ENCODE measurements at places on chromosomes 12 and 14.

GRCh38 chr12:64009321-64010068 lies 165.0 kb downstream of the SRGAP1 start:
- DNase-seq = no peak

DNA sequence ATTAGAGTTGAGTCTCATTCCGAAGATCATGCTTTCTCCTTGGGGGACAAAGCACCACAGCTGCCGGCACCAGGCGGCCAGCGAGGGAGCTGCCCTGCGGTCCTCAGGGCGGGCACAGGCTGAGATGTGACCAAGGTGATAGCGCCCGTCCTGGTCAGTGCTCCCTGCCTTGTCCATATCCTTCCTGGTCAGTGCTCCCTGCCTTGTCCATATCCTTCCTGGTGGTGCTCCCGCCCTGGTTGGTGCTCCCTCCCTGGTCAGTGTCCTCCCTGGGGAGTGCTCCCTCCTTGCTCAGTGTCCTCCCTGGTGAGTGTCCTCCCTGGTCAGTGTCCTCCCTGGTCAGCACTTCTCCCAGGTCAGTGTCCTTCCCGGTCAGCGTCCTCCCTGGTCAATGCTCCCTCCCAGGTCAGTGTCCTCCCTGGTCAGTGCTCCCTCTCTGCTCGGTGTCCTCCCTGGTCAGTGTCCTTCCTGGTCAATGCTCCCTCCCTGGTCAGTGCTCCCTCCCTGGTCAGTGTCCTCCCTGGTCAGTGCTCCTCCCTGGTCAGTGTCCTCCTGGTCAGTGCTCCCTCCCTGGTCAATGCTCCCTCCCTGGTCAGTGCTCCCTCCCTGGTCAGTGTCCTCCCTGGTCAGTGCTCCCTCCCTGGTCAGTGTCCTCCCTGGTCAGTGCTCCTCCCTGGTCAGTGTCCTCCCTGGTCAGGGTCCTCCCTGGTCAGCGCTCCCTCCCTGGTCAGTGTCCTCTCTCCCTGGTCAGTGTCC lies 92.2 kb downstream of the ADGRD1 start:
- no peak for DNase-seq

GRCh38 chr12:91874086-91874865 lies 271.4 kb downstream of the BTG1 start:
- no peak for DNase-seq

GRCh38 chr14:100155756-100156616 lies 3.5 kb downstream of the DEGS2 start:
- no peak for DNase-seq

GRCh38 chr14:22509036-22509709 lies 79.9 kb downstream of the DAD1 start:
- no peak for DNase-seq

DNA sequence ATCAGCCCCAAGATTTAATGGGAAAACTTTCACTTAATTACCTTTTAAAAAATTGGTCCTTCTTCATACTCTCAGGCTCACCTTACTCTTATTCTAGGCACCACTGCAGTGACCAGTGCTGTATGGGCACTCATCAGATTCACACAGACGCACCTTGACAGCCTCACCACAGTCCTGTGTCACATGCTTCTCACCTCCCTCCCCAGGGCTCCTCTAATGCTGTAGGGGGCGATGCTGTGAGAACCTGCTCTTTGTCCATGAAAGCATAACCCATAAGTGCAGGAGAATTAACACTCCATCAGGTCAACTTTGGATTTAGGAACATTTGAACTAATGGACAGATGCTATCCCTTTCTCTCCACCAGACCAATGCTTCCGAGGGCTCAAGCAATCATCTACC lies 13.9 kb upstream of the PPP4R3A start:
- no peak for DNase-seq

DNA sequence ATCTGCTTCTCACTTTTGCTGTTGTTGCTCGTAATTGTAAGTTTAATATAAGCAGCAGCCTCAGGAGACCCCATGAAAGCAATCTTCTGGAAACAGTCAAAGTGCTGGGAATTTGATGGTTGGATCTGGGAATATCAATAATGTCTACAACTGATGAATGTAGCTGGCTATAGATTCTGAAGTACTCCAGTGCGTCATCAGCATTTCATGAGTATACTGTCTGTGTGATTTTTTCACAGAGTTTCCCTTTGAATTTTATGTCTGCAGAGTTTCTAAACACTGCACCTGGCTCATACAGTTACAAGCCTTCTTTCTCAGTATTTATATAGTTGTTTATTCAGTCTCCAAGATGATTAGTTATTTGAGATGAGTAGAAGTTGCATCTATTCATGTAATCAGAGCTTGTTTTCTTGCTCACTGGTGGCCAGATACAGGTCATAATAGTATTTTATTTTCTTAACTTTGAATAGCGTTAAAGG lies 222.3 kb downstream of the RAD51B start:
- DNase-seq = peak; percentile 82

DNA sequence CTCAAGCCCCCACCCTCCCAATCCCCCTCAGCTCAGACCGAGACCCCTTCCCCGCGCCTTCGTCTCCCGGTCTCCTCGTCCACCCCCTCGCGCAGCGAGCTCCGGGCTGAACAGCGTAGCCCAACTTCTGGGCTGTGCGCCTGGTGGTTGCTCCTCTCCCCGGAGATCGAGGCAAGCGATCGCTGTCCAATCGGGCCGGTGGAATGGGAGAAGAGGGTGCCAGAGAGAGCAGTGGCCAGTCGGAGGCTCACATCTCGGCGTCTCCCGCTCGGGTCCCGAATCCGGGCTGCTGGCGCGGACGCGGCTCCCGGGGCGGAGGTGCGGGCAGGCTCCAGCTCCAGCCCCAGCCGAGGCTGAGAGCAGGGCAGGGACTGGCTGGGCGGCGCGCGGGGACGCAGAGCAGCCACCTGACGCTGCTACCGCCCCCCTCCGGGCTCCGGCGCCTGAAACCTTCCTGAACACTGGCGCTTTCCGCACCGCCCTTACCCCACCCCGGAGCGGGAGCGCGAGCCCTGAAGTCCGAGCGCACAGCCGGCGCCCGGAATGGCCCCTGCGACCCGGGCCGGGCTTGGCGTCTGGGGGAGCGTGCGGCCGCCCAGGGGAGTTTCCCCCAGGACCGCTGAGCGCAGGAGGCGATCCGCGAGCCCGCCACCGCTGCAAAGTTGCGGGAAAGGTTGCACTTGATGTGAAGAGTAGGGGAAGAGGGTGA lies 508 bp upstream of the KCNH5 start:
- peak; percentile 28 for DNase-seq

DNA sequence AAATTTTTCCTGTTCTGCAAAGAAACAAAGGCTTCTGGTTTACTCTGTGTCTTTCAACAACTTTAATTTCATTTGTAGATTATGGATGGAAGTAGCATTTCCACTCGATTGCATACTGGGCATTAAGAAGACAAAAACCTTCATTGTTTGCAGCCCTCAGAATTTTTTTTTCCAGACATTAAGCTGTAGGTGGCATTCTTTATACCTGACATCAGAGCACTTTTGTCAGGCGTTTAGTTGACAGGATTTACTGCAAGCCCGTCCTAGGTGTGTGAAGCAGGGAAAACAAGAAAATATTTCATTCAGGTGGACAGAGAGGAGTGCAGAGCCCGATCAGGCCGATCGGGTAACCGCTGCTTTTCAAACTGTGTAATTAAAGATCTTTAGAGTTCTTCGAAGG lies 107.5 kb downstream of the TMEM260 start:
- no peak for DNase-seq

GRCh38 chr12:54008260-54008552 lies 579 bp upstream of the HOXC8 start:
- DNase-seq = no peak

- DNase-seq = no peak
These were observed at the start of gene LPAR5 for GRCh38 chr12:6635856-6636531. LPAR5 (minus strand) TSS chr12:6635959; CDS start chr12:6621248, 14,711 bp downstream.

GRCh38 chr12:666766-667308 lies 3.6 kb upstream of the NINJ2 start:
- DNase-seq = no peak

GRCh38 chr12:42735861-42736361 lies 146.4 kb upstream of the PRICKLE1 start:
- DNase-seq = peak; percentile 82

- no peak for DNase-seq
These were observed 19.4 kb downstream of the NAV3 start for GRCh38 chr12:77850129-77850528.

DNA sequence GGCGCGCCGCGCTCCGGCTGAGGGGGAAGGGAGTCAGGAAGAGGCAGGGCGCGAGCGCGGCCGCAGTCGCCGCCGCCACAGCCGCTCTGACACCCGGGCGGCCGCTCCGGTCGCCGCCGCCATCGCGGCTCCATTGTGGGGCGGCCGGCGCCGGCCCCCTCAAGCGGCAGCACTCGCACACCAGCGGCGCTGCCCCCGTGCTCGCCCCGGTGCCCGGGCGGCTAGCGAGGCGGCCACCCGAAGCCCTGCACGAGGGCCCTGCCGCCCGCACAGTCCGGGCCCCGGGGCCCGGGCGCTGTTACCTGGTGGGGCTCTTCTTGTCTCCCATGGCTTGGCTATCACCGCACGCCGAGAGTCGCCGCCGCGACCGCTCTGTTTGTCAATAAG lies 202 bp downstream of the YAF2 start:
- no peak for DNase-seq

DNA sequence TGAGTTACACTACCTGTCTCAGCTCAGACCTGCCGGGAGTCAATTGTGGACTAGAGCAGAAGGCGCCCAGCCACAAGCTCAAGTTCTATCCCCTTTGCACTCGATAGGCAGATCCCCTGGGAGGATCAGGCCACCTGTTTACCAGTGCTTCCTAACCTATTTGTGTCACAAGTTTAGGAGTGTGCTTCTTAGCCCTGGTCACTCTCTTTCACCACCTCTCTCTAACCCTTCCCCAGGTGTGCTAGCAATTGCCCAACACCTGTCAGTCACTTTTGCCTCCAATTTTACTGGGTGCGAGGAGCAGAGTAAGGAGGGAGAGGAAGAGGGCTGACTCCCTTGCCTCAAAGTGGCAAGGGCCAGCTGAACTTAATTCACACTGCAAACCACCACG lies 745 bp upstream of the NAA30 start:
- no peak for DNase-seq

- no peak for DNase-seq
These were observed 703.6 kb upstream of the FLRT2 start for GRCh38 chr14:84826294-84826693.

DNA sequence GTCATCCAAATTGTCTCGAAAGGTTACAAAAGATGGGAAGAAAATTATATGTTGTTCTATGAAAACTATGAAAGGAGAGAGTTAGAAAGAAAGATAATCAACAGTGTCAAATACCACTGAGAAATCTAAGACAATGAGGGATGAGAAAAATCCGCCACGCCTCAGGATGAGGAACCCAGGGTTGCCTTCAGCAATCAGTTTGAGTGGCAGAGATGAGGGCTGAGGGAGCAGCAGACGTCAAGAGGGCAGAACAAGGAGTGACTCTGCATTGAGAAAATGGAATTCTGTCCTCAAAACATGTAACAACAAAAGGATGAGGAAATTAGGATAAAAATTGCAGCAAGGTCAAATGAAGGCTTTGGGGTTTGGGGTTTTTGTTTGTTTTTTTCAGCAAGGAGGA lies 18.3 kb upstream of the OXA1L start:
- no peak for DNase-seq

DNA sequence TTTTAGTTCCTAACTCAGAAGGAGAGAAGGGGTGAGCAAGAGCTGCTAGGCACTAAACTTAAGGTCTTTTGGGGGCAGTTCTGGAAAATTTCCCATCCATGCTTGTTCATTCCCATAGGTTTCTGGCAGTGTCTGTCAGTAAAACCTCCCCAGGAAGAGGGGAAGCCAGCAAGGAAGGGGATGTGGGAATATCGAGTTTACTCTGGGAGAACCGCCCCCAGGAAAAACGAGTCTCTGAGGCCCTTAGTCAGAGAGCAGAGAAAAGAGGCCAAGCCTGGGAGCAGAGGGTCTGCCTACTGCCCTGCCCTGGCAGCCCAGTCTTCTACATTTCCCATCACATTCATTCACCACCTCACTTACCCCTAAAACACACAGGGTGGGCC lies 55.9 kb downstream of the TMCC3 start:
- DNase-seq = peak; percentile 30

DNA sequence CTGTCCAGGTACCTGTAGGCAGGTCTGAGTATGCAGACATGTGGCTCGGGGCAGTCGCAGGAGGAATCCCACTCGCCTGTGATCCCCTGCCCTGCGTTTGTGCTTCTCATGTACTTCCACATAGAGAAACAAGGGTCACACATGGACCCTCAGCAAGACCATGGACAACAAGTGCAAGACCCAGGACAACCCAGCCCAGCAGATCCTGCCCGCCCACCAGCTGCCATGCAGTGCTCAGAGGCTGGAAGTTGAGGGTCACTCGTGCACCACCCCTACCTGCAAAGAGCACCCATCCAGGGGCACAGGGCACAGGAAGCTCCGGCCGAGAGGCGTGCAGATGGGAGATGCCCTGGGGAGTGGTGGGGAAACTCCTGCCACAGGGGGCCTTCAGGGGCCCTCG lies 67.5 kb upstream of the C14orf180 start:
- no peak for DNase-seq

DNA sequence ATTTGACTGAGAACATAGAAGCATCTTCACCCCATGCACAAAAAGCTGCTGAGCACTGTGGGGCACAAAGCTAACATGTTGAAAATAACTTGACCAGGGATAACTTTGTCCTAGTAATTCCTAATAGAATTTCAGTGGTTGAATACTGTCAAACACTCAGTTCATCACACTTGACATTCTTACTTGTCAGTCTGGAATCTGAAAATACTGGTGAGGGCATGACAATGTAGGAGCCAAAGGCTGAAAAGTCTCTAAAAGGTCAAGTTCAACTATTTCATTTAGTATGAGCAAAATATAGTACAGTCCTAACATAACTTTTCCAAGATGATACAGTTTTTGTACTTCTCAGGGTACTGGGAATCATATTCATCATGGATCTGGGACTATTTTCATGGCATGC lies 504.4 kb upstream of the LMO3 start:
- DNase-seq = no peak

DNA sequence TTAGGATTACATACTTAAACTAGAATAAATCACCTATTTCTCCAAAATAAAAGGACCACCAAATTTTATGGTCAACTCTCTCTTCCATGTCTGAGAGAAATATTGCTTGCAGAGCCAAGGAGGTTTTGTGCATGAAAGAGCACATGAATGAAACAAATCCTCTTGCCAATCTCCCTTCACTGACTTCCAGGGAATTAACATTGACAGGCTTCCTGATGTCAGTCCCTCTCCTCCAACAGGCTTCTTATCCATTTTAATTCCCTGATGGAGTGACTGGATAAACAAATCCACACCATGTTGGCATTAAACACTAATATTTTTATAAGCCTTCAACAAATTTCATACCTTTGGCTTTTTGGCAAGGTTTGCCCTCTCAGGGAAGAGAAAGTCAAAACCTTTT lies 45.3 kb upstream of the CNTN1 start:
- DNase-seq = peak; percentile 29

All from muscle of leg (tissue), 16 donors.